ENCODE measurements at places on chromosomes 1 and 21.

DNA sequence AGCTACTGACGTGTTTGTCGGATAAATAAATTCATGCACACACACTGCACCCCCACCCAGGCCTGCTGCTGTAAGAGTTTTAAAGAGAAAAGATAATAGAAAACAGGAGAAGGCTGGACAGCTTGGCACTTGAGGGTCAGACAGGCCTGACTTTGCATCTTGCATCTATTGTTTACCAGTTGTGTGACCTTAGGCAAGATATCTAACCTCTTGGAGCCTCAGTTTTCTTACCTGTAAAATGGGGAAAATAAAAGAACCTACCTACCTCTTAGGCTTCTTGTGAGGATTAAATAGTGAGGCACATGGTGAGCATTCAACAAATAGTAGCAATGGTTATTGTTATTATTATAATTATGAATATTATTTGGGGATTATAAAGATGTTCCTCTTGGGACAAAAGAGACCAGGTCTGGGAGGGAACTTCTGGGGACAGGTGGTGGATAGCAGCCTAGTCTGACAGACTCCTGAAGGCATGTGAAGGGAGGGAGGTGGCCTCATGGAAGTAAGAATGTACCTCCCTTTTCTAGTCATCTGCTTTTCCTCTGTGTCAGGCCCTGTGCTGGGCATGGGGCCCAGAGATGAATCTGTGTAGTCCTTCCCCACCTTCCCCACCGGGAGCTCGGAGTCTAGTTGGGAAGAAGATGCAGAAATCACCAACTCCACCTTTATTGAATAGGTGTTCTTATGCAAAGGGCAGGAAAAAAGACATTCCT lies 18.3 kb upstream of the EPB41 start:
- peak; percentile 33 for DNase-seq

DNA sequence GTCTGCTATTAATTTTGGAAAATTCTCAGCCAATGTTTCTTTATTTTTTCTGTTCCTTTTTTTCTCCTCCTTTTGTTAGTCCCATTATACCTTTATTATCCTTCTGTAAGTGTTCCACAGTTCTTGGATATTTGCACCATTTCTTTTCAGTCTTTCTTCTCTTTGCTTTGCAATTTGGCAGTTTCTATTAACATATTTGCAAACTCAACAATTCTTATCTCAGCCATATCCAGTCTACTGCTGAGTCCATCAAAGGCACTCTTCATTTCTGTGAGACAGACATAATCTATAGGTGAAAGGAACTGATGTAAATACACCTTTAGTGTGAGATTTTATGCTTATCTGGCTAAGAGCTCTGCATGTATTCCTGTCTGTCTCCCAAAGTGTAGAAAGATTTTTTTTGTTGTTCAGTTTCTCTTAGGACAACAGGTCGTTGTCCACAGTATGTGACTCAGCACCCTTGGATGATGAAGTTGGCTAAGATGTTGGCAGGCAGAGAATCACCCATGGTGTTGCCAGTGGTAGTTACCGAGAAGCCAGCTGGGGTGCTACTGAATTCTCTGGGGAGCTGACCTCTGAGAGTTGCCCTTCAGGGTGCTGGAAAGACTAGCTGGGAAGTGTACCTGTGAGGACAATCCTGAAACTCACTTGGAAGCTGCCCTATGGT lies 38.4 kb downstream of the LEPR start:
- DNase-seq: no peak

GRCh38 chr1:77218477-77219165 lies 609 bp downstream of the PIGK start:
- peak; percentile 39 for DNase-seq

GRCh38 chr1:111496398-111496797 lies 7.0 kb downstream of the ADORA3 start:
- DNase-seq: no peak

DNA sequence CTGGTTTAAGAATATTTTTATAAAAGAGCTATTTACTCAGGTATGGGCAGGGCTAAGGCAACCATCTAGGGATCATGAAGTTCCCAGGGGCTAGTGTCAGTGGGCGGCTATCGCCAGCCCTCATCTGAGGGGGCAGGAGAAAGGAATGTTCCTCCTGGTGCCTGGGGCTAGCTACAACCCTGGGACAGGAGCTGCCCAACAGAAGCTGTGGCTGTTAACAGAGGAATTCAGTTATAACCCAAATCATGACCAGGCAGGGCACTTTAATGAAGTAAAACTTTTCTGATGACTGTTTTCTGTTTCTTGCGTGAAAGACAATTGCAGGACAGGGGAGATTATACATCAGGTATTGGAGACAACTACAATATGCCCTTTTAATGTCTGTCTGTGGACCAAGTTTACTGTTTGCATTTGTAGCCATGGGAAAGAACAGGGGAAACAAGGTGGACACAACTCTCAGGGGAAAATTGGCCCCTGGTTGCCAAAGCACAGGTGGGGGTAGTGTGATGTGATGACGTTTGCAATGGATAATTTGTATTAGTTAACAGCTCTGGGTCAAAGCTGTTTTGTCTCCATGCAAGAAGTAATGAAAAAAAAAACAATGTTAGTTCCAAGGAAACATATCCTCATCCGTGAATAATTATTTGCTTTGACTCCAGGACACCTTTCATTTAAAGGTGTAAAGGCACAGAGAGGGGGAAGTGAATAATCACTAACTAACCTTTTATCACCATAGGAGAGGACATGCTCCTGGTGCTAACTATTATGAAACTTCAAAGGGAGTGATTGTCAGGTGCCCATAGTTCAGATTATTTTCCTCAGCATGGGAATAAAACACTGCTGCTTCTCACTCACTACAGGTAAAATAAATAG lies 105.2 kb downstream of the TSEN15 start:
- no peak for DNase-seq

GRCh38 chr1:246077476-246077875 lies 429.6 kb downstream of the SMYD3 start:
- DNase-seq: no peak

DNA sequence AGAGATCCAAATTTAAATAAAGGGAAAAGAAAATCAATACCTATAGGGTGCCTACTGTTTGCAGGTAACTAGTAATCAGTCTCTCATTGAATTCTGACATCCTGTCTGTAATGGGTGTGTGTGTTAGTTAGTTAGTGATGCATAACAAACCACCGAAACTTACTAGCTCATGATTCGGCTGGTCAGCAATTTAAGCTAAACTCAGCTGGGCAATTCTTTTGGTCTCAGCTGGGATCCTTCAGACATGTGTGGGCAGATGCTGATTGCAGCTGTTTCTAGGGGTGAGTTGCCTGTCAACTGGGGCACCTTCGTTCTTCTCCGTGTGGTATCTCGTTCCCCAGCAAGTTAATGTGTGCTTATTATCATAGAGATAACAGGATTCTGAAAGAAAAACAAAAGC lies 40.2 kb upstream of the ZNF124 start:
- no peak for DNase-seq

DNA sequence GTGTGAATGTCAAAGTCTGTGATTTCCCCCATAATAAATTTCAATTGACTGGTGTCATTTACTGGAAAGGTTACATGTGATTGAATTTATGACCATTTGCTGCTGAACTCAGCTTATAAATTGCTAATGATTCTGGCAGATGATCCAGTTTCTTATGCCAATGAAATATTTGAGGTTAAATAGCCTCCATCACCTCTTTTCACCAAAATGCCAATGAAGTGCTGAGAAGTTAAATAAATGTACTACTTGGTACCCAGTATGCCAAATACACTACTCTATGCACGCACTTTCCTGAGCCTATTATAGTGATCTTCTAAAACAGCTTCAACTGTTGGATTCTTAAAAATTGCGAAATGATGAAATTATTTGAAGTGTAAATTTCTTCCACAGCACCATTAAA lies 741.4 kb downstream of the PLA2G4A start:
- DNase-seq: no peak

- DNase-seq: no peak
These were observed 58.6 kb downstream of the IL23R start for GRCh38 chr1:67224856-67225255.

DNA sequence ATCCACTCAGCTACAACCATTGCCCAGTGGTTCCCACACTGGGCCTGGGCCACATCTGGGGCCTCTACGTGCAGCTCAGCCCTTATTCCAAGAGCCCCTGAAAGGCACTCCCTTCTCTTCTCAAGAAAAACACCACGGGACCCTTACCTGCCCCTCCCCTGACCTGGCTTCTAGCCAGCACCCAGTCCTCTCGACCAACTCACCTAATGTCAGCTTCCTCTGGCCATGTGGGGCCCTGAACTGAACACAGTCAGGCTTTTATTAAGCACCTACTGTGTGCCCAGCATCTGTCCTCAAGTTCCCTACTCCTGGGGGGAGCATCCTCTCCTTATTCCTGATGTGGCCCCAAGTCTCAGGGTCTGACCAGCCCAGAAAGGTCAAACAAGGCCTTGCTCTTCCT lies 208.4 kb downstream of the MATN1 start:
- DNase-seq: no peak

DNA sequence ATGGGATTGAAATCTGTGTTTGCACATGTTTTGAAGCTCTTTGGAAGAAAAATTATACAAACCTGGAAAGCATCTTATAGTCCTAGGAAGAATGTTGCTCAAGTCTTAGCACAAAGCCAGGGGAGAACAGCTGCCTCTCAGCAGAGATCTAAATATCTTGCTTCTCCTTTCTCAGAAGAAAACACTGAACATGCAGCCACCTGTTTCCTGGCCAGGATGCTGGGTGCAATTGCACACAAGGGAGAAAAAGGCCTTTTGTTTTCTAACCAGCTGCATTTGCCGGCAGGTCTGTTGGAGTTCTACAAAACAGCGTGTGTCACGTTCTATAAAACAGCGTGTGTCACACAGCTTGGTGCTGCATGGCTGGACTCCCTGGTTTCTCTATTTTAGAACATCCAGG lies 259.6 kb upstream of the PLD5 start:
- no peak for DNase-seq

GRCh38 chr1:217076902-217077301 lies 353.7 kb upstream of the ESRRG start:
- no peak for DNase-seq

DNA sequence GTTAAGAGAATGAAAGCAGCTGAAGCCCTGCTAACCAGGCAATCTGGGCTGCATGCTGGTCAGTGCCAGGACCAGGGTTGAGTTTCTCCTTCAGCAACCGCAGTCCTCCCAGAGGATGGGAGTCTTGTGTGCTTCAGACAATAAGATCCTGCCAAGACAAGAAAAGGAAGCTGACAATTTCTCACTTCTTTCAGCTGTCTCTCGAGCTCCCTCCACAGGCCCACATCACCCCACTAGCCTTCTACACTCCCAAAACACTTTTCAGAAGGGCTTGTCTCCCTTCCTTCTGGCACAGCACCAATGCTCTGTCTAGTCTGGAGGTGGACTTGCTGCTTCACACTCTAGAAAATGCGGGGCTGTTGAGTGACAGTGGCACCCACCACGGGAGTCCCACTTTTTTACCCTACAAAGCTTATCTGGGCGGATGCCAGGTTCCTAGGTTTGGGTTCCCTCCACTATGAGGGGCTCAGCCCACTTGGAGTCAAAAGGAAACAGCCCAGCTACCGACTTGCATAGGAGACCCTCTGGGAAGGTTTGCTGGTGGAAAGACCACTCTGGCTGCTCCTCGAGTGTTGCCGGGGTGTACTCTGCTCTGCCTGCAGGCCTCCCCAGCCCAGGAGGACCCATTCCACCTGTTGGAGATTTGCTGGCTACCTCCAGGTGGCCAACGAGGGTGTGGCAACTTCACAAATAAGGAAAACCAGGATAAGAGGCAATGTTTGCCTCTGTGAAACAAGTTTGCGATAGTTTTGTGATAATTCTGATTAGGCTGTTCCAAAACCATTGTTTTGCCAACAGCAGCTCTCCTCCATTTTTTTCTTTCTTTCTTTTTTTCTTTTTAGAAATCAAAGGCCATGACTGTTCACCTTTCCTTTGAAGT lies 68.9 kb downstream of the TENT5C start:
- peak; percentile 72 for DNase-seq

GRCh38 chr1:39805385-39805784 lies 16.7 kb upstream of the BMP8B start:
- DNase-seq: no peak

- peak; percentile 87 for DNase-seq
These were observed 5.5 kb downstream of the TLR5 start for GRCh38 chr1:223137455-223138085.

DNA sequence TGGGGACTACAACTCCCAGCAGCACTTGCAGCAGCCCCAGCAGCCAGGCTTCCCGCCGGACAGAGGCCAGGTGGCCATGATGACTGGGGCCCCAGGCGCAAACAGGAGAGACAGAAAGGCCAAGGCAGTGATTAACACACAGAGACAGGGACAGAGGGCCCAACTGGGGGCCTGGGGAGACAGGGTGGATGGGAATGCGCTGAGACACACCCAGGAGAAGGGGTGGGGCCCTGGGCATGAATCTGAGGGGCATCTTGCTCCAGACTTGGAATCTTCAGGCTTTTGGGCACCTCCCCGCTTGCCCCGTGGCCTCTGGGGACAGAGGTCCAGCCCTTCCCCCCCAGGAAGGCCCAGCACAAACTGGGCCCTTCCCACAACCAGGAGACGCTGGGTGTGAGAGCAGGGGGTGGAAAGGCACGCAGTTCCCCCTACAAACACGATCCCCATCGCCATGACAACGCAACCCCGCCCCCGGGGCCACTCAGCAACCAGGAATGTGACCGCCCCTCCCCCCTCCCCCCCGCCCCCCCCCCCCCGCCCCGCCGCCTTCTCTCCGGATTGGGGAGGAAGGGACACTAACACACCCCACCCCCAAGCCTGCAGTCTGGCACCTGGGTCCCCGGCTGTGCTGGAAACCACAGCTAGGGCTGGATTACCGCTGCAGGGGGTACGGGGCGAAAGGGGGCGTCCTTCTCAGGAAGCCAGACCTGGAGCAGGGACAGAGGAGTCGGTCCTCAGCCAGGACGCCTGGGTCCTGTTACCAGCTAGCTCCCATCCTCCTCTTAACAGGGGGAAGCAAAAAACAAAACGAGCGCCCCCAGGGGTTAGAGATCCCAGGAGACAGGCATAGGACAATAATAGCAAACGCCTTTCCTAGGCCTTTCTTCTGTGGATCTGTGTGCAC lies 4.5 kb downstream of the HDGF start:
- peak; percentile 95 for DNase-seq

DNA sequence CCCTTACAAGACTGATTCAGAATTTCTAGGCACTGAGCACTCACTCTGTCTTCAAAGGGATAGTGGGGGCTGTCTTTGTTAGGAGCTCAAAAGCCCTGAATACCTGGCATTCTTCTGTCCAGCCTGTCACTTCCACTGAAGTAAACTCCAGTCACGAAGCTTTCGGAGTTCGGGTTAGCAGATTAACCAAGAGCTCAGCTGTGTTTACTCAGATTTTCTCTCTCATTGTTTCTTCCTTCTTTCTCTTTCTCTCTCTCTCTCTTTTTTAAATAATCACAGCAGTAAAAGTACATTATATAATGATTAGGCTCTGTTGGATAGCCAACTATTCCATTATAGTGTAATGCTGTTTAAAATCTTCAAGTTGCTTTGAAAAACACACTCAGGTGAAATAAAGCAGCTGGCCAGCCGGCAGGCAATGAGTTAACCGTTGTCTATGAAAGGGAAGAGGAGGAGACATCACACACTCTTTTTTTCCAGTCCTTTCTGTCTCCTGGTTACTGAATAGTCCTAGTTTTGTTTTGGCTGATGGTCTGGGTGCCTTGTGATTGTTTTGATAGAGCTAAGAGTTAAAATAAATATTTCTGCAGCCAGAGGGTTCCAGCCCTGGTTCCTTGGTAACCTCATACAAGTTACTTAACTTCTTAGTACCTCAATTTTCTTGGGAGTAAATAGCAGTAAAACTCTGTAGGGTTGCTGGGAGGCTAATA lies 89.8 kb downstream of the ADSS2 start:
- peak; percentile 64 for DNase-seq

All from fibroblast of the aortic adventitia (primary cell).